ENCODE measurements at places on chromosomes 1 and 21. TPM values are rescaled to one million over a fixed set of nuclear protein-coding genes. Genes with fewer than 3 reads are reported as not detected.

Gene DENND2C
- 0.54 TPM for total RNA-seq

Gene PIGM
- total RNA-seq = 5.9 TPM

Gene TNNI3K
- total RNA-seq = not detected

Gene CPLANE2
- 3.5 TPM for total RNA-seq

Gene OR2T2
- total RNA-seq = not detected

Gene C8A
- total RNA-seq = not detected

Gene EDEM3
- 23.6 TPM for total RNA-seq

Gene MAP3K7CL
- total RNA-seq = 1.2 TPM

Gene TIPRL
- 27.8 TPM for total RNA-seq
